NCI-H2107 (cell line): ENCODE measurements at places on chromosomes 2 and 18.
A peak's percentile ranks its signal among the peaks of the same experiment; 100 is the strongest.

- DNase-seq: no peak
Measured at GRCh38 chr2:205835251-205835791, 153.0 kb downstream of the NRP2 start.

DNA sequence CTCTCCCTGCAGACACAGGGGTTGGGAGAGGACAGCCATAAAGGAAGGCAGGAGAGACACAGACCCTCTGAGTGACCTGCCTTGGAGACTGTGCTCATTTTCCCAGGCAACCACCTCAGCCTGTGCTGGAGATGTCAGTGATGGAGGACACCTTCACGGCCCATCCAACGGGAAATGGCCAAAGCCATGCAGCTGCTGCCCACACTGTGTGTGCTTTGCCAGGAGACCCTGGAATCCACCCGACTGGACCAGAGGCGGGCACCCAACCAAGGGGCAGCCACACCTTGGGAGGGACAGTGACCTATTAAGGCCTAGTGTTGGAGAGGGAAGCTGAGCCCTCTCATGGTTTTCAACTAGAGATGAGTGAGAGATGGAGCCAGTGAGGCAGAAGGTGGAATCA lies 192.5 kb downstream of the SMAD2 start:
- no peak for DNase-seq

DNA sequence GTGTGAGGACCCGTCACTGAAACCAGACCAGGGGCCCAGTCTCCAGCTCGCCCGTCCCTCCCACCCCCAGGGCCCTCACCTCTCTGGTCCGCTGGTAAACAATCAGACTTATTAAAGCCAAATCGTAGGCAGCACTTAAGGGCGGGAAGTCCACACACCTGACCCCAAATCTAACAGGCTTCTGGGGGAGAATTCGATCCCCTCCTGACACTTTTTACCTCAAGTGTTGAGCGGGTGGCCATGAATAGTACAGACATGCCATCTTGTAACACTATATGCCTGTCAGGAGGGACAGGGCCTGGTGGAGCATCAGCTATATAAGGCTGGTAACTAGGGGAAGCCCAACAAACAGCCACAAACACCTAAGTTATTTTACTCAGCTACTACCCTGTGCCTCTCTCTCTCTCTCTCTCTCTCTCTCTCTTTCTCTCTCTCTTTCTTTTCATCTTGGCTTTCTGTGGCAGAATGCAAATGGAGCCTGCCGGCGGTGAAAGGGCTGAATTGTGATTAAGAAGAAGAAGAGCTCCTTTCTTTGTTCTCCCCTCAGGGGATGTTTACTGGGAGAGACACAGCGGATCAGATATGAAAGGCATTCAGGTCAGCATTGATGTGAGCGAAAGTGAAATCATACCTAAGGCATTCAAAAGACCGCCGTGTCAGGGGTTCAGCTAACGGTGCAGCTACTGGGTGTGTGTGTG lies 9.5 kb downstream of the ZEB2 start:
- DNase-seq: no peak

GRCh38 chr2:47488870-47489584 lies 86.1 kb downstream of the MSH2 start:
- no peak for DNase-seq

- DNase-seq: no peak
Measured at GRCh38 chr2:218407717-218408116, 8.0 kb downstream of the CTDSP1 start.

DNA sequence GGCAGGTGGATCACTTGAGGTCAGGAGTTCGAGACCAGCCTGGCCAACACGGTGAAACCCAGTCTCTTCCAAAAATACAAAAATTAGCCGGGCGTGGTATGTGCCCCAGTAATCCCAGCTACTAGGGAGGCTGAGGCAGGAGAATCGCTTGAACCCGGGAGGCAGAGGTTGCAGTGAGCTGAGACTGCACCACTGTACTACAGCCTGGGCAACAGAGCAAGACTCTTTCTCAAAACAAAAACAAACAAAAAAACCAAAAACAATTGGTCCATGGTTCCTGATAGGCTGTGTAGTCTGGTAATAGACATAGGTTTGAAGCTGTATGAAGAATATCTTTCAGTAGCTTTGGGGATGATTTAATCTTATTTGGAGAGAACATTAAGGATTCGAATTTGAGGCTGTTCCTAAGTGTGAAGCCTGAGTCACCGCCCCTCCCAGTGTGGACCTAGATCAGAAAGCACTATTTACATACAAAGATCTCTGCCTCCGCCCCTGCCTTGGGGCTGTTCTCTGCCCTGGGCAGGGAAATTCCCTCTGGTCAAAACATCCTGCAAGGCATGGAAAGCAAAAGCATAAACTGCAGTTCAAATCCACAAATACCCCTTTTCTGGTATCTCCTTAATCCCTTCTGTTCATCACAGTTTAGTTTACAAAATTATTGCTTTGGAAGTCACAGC lies 52.8 kb upstream of the PMAIP1 start:
- DNase-seq: no peak

DNA sequence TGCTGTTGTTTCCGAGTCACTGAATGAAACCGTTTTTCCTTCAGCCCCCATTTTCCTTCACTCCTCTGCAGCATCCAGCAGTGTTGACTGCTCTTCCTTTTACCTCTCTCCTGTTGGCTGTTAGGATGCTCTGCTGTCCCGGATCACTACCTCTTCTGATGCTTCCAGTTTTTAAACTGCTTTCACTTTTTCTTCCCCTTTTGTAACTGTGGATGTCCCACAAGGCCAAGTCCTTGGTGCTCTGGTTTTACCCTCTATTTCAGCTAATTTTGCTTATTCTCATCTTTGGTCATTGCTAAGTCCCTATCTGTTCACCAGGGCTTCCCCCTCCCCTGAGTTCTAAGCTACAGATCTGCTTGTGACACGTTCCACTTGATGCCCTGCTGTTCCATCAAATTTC lies 39.4 kb upstream of the MAP4K3 start:
- DNase-seq: no peak

GRCh38 chr18:70329071-70329470 lies 40.2 kb downstream of the SOCS6 start:
- no peak for DNase-seq

- DNase-seq: no peak
Measured at GRCh38 chr2:172431463-172431862, 4.1 kb downstream of the ITGA6 start.

- DNase-seq: no peak
Measured at GRCh38 chr18:67794521-67794920, 278.0 kb upstream of the DSEL start.

DNA sequence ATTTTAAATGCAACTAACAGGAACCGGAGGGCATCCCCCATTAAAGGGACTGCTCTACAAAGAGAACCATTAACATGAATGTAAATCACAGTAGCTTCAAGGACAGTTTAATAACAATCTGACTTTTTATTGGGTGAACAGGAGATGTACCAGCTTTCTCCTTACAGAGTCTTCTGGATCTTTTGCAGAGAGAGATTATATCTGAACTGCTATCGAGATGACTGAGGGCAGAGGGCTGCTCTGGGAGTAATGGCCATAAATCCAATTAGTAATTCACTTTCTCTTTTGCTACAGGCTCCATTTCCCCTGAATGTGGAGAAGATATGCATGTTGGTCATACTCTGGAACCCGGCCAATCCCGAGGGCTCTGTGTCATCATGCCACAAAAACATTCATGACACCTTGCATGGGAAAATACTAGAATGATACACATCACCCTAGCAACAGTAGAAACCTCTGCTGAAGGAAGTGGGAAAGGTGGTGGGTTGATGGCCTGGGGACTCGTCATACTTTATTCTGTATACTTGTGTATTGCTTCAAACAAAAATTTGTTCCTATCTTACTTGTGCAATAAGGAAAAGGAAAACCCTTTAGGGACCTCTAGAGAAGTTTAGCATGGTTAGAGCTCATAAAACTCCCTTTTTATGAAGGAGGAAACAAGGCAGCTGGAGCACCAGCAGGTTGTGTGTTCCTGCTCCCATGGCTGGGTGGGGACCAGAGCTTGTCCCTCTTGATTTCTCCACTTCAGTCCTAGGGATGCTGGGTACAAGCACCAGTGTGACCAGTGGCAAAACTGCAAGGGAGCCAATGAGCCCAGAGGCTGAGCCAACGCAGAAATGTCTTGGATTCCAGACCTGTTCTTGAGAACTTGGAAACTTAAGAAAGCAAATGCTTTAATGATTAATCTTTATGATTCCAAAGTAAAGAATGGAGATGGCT lies 26.0 kb downstream of the CTAGE1 start:
- no peak for DNase-seq

DNA sequence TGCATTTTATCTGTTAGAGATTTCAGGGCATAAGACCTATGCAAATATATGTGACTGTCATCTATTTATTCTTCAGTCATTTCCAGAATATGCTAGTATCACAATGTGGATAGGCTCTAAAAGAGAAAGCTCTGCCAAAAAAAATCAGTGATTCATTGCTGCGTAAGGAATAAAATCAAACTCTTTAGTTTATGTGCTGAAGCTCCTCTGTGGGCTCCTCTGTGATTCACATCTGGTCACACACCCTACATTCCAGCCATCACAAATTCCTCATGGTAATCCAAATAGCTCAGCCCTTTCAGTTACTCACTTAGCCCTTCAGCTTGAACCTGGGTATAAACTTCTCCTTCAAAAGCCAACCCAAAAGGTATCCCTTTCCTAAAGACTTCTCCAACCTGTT lies 21.4 kb downstream of the DLGAP1 start:
- no peak for DNase-seq

DNA sequence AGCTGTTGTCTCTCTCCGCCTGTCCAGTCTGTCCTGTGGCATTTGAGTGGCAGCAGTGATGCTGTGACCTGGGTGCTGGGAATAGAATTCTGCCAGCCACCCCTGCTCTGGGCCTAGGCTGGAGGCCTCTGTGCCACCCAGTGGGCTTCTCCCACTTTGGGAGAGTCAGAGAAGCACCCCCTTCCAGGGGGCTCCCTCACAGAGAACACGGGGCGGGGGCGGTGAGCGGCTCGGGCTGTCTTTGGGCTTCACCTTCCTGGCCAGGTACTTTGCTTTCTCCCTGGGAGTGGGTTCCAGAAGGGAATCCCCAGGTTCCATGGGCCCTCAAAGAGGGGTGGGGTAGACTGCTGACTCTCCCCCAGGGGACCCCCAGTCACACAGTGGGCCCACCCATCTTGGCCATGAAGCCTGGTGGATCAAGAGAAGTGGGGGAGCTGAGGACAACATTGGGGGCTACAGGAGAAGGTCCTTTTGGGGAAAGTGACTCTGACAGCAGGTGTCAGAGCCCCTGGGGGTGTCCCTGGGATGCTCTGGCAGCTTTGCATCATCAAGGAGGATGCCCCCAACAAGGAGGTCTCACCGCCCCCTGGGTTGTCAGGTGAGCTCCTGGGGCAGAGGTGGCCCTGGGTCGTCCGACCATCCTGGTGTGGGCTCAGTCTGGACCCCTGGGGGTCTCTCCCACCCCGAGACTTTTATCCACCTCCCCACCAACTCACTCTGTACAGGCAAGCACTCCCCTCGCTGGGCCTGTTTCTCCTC lies 18.8 kb upstream of the BOK start:
- no peak for DNase-seq

DNA sequence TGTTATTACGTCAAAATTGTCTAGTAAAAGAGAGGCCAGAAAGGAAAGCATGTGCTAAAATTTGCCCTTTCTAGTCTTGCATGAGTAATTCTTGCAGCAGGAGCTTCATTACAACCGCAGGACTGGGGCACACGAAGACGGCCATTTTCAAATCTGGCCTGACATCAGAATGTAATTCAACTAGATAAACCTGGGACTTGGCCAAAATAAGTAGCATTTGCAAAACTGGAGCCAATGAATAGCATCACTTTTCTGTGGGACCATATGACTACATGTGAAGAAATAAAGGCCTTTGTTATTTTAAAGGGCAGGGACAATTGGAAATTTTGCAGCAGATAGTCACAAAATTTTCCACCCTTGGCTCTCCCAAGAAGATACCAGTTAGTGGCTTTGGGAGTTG lies 3.0 kb upstream of the FZD7 start:
- DNase-seq: no peak

DNA sequence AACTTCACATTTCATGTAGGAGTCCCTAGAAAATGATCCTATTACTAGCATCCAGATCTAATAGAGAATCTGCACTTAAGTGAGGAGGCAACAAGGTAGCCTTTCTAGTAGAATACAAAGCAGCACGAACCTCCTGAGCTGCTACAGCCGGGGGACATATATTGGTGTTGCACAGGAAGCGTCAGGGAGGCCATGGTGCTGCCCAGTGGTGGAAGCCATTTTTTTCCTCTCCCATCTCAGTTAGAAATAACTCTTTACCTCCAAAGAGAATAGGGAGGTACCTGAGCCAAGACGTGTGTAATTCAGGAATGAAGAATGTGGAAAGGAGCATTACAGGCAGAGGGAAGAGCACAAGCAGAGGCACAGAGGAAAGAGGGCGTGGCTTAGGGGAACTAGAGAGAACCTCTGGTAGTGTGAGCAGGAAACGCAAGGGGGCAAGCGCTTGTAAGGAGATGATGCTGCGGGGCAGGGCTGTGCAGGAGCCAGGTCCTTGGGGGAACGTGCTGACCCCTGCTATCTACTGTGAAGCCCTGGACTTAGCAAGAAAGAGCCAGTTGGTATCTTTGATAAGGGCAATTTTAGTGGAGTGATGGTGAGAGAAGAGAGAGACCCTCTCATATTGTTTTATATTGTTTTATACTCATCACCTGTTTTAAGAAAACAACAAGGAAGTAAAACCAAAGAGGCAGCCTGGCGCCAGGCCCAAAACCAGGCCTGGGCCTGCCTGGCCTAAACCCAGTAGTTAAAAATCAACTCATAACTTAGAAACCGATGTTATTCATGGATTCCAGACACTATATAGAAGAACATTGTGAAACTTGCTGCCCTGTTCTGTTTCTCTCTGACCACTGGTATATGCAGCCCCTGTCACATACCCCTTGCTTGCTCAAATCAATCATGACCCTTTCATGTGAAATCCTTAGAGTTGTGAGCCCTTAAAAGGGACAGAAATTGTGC lies 50.0 kb upstream of the TTC39C start:
- no peak for DNase-seq

- DNase-seq: peak; percentile 67
Measured at GRCh38 chr18:50401888-50402287, 27.0 kb downstream of the SKA1 start.

DNA sequence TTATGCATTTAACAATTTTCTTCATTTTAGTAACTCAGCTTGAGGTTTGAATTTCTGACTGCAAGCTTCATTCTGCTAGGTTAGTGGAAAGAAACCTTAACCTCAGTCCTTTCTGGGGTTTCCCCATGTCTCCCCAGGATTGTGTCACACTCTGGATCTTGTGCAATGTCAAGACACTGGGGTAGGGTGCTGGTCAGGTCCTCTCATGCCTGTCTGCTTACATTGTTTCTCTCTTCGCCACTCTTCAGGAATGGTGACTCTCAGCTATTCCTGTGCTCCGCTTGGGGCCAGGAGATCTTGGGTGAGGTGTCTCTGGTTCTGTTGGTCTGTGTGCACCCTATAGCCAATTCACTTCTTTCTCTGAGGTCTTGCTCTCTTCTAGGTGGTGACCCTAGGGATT lies 23.9 kb downstream of the CTLA4 start:
- no peak for DNase-seq

GRCh38 chr2:236317938-236318396 lies 53.8 kb upstream of the ASB18 start:
- DNase-seq: peak; percentile 17

DNA sequence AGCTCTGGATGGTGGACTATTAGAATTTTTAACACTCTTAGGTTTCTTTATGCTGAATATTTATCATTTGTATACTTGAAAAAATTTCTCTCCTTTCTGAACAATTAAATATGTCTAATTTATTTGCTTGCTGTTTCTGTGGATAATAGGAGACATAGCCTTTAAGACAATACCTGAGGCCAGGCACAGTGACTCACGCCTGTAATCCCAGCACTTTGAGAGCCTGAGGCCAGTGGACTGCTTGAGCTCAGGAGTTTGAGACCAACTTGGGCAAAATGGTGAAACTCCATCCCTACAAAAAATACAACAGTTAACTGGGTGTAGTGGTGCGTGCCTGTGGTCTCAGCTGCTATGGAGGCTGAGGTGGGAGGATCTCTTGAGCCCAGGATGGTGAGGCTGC lies 54.7 kb downstream of the FAM117B start:
- no peak for DNase-seq
